ENCODE measurements at places on chromosomes 13 and 19. TPM values are rescaled to one million over a fixed set of nuclear protein-coding genes. Genes with fewer than 3 reads are reported as not detected.

ZNF625 gene
- 6.7 TPM for total RNA-seq

CC2D1A gene
- total RNA-seq = 29.8 TPM

ZNF836 gene
- total RNA-seq = 7.2 TPM

FCGBP gene
- total RNA-seq = not detected

ZNF582 gene
- total RNA-seq = 2.9 TPM

LHFPL6 gene
- total RNA-seq = 17.5 TPM

SHISA7 gene
- total RNA-seq = not detected

KCTD4 gene
- not detected for total RNA-seq

TEKTIP1 gene
- 0.73 TPM for total RNA-seq

S1PR4 gene
- total RNA-seq = 1.7 TPM

NLRP9 gene
- total RNA-seq = not detected

CBARP gene
- total RNA-seq = 9.6 TPM

SHANK1 gene
- total RNA-seq = 1.9 TPM

ZMYM5 gene
- 10.1 TPM for total RNA-seq

OR4F17 gene
- not detected for total RNA-seq

BCL2L12 gene
- 58.5 TPM for total RNA-seq

ATP8B3 gene
- total RNA-seq = 5.1 TPM

SKA3 gene
- 28.7 TPM for total RNA-seq

IGFL4 gene
- not detected for total RNA-seq

NAT14 gene
- 34.4 TPM for total RNA-seq

NOVA2 gene
- total RNA-seq = 35.2 TPM

PSG3 gene
- total RNA-seq = not detected

Data from endothelial cell of umbilical vein (primary cell).